Natural killer cell (primary cell): ENCODE measurements at places on chromosomes 16 and 17. TPM values are rescaled to one million over a fixed set of nuclear protein-coding genes. Genes with fewer than 3 reads are reported as not detected.

Gene RASL10B
- total RNA-seq: not detected

- no peaks in the 10 kb centered on the region for H3K4me1 ChIP-seq
- H3K27me3 ChIP-seq: peaks cover 2% of the 10 kb centered on the region
- no peak overlapping the region for H3K27ac ChIP-seq
- DNase-seq: no peak
- no peak overlapping the region for H3K4me3 ChIP-seq
- no peaks in the 10 kb centered on the region for H3K36me3 ChIP-seq
These were observed 26.9 kb downstream of the DNAH2 start for GRCh38 chr17:7744416-7744815.

Gene CACNG3
- not detected for total RNA-seq

GRCh38 chr16:15817446-15817845 is 39.4 kb downstream of the MYH11 start:
- H3K4me1 ChIP-seq: no peaks in the 10 kb centered on the region
- no peak overlapping the region for H3K4me3 ChIP-seq
- no peak for DNase-seq
- no peaks in the 10 kb centered on the region for H3K36me3 ChIP-seq

- H3K4me3 ChIP-seq: no peak overlapping the region
- H3K4me1 ChIP-seq: no peaks in the 10 kb centered on the region
- H3K27ac ChIP-seq: no peak overlapping the region
- no peaks in the 10 kb centered on the region for H3K27me3 ChIP-seq
- H3K36me3 ChIP-seq: no peaks in the 10 kb centered on the region
These were observed 148.0 kb upstream of the FOXF1 start for GRCh38 chr16:86362155-86362849.

GRCh38 chr16:85199069-85199725 is 86.9 kb upstream of the CIBAR2 start:
- H3K27me3 ChIP-seq: no peaks in the 10 kb centered on the region
- no peaks in the 10 kb centered on the region for H3K36me3 ChIP-seq
- no peak overlapping the region for H3K4me3 ChIP-seq
- no peak overlapping the region for H3K27ac ChIP-seq
- no peaks in the 10 kb centered on the region for H3K4me1 ChIP-seq
- DNase-seq: no peak

DNA sequence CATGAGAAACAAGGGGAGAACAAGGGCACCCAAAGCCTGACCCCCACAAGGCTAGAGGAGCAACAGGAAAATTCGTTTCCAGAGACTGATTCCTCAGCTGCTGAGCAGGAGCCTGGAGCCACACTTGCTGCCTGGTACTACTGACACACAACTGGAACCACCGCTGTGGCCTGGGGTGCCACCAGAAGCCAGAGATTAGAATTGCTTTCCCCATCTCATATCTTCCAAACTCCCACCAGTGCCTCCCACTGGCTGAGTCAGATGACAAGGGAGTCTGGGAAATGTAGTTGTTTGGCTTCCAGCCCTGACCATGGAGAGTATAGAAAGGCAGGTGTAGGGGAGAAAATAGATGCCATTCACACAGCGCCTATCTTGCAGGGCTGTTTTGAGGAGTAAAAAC is 4.1 kb upstream of the TMEM11 start:
- no peak for DNase-seq
- no peak overlapping the region for H3K4me3 ChIP-seq
- H3K27me3 ChIP-seq: no peaks in the 10 kb centered on the region
- no peak overlapping the region for H3K27ac ChIP-seq
- peaks cover 15% of the 10 kb centered on the region for H3K4me1 ChIP-seq
- no peaks in the 10 kb centered on the region for H3K36me3 ChIP-seq

DNA sequence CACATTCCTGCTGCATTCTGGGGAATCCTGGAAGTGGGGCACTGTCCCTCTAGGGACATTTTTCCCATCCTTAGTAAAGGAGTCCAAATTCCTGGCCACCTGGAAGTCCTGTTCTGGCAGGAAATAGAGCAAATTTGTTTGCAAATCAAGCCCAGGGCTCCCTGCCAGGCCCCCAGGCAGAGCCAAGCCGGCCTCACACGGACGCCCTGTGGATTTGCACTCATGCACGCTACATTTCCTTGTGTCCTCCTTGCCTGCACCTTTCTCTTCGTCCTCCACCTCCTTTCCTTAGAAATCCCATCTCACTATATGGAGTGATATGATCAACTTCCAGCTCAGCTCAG is 7.0 kb upstream of the CALB2 start:
- H3K4me1 ChIP-seq: no peaks in the 10 kb centered on the region
- H3K27ac ChIP-seq: no peak overlapping the region
- no peak overlapping the region for H3K4me3 ChIP-seq
- H3K36me3 ChIP-seq: no peaks in the 10 kb centered on the region
